CD8-positive, alpha-beta memory T cell (primary cell): ENCODE measurements at places on chromosomes 4 and X.

GRCh38 chr4:102871772-102872171, 3.0 kb downstream of the CISD2 start:
- no peak for DNase-seq

- DNase-seq = no peak
These were observed 129.3 kb upstream of the FAM9B start for GRCh38 chrX:9163214-9163709.

- no peak for DNase-seq
These were observed 109.6 kb downstream of the LDB2 start for GRCh38 chr4:16788868-16789267.

DNA sequence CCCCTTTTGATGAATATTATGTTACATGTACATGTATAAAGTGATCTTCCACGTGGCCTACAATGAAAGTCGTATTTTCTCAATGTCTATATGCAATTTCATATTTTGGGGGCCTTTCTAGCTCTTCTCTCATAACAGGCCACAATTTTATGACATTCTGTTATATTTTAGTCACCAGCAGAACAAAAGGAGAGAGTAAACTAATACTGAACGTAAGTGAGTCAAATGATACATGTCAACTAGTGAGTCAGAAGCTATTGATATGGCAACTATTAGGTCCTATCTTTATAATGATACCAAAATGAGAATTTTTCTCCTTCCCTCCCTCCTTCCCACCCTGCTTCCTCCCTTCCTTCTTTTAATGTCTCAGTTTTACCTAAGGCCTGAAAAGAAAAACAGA, 14.4 kb downstream of the GC start:
- no peak for DNase-seq

- DNase-seq = no peak
These were observed 34.1 kb downstream of the GPAT3 start for GRCh38 chr4:83569987-83570386.

GRCh38 chrX:8403988-8404387, 60.6 kb upstream of the VCX3B start:
- DNase-seq = no peak

DNA sequence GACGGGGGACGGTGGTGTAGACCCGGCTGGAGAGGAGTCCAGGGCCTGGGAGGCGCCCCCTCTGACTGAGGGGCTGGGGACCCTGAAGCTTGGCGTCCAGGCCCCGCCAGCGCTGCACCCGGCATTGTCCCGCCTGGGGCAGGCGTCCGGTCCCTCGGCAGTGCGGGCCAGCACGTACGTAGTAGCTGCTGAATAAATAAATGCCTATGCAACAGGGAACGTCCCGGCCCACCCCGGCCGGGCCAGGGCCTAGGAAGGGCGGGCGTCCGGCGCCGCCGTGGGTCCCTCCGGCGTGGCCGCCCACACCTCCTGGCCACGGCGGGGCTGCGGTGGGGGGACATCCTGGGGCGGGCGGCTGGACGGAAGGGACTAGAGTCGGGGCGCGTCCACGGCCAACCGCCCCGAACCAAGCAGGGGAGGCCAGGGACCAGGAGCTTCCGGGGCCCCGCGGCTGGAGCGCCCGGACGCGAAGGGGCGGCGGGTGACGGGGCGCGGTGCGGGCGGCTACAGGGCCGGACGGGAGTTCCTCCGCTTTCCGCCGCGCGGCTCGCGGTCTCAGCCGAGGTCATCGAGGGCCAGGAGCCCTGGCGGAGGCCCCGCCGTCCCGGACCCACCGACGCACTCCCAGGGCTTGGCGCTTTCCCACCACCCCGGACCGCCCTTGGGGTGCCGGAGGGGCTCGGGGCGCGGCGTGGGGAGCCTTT, 886 bp upstream of the WWC2 start:
- DNase-seq = peak; percentile 17

GRCh38 chr4:70637239-70637913, 8.8 kb downstream of the ENAM start:
- no peak for DNase-seq

DNA sequence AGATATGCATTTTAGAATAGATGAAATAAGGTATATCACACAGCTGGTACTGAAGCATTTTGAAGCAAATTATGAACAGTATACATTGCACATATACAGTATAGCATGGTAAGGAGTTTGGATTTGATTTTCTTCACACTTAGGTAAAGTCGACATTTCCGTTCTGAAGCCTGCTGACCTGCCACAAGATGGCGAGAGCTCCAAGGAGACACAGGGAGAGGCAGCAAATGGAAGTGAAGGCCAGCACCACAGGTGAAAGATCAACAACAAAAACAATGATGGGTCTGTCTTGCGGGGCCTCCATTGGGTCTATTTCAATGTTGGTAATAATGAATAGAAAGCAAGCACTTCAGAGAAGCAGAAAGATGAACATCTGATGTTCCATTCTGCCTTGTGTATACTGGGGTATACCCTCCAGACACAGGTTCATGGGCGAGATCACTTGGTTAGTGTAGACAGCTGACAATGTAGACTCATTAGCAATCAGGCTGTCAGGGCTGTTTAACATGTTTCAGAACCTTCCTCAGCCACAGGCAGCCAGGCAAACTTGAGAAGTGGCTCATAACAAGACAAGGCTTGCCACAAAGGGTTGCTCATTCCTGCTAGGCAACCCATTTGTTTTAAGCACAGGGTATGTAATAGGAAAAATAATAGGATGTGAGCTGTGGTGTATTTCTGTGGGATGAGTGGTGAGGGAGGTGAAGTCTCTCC, 21.4 kb upstream of the NOX1 start:
- no peak for DNase-seq

- no peak for DNase-seq
These were observed 37.3 kb downstream of the MANBA start for GRCh38 chr4:102723511-102723910.

- DNase-seq = no peak
These were observed 168.8 kb upstream of the FAM47A start for GRCh38 chrX:34300871-34301270.

GRCh38 chr4:175813821-175814220, 1.8 kb upstream of the GPM6A start:
- DNase-seq = no peak

- no peak for DNase-seq
These were observed at the start of gene CYTL1 for GRCh38 chr4:5019274-5019673. Gene CYTL1, minus strand, starts transcription at chr4:5019458. Its CDS starts 13 bp downstream, at chr4:5019445.

DNA sequence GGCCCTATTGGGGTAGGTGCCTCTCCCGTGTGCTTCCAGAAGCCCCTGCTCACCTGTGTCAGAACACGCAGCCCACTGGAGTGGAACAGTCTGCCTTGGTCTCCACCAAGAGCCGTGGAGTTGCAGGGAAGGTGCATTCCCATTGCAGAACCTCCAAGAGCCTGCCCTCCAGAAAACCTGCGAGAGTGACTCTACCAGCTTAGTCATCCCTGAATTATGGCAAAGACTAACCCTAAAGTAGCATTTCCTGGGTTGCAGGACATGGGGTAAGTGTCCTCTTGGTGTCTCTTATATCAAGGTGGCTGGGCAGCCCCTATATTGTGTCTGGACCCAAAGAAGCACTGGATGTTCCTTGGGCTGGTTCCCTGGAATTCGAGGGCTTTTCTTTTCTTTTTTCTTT, 224.6 kb downstream of the BCOR start:
- no peak for DNase-seq

- no peak for DNase-seq
These were observed 32.4 kb upstream of the HMX1 start for GRCh38 chr4:8904041-8904501.

- no peak for DNase-seq
These were observed 44.7 kb downstream of the MAML3 start for GRCh38 chr4:140109292-140109691.

GRCh38 chr4:141849367-141849766, 213.0 kb downstream of the IL15 start:
- DNase-seq = no peak

GRCh38 chr4:38696697-38697096, 32.7 kb downstream of the KLF3 start:
- no peak for DNase-seq

DNA sequence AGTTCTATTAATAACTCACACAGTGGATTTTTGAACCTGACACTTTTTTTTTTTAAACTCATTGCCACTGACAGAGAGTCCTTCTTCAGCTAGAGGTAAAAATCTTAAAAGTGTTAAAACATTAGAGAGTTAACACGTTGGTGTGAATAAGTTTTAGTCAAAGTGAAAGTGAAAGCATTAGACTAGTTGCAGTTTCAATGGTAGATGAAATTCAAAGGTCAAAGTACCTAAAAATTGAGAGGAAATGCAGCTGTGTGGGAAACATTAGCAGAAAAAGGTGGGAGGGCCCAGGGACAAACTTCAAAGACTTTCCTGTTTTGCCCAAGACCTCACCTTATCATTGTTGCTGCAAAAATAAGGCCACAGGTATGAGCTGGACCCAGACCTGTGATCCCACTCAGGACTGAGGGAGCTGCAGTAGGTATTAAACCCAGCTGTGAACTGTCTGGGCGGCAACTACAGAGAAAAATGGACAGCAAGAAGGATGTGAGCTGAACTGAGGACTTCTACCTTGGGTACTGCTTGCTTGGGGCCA, 17.6 kb upstream of the GABRA4 start:
- no peak for DNase-seq

GRCh38 chr4:85821688-85822455, 346.9 kb downstream of the ARHGAP24 start:
- DNase-seq = no peak

DNA sequence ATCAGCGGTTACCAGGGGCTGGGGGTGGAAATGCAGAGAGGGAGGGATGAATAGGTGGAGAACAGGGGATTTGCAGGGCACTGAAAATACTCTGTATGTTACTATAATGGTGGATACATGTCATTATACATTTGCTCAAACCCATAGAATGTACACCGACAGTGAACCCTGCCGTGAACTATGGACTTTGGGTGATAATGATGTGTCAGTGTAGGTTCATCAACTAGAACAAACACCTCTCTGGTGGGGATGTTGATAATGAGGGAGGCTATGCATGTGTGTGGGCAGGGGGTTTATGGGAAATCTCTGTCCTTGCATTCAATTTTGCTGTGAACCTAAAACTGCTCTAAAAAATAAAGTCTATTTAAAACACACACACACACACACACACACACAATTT, 11.5 kb downstream of the HPSE start:
- no peak for DNase-seq

DNA sequence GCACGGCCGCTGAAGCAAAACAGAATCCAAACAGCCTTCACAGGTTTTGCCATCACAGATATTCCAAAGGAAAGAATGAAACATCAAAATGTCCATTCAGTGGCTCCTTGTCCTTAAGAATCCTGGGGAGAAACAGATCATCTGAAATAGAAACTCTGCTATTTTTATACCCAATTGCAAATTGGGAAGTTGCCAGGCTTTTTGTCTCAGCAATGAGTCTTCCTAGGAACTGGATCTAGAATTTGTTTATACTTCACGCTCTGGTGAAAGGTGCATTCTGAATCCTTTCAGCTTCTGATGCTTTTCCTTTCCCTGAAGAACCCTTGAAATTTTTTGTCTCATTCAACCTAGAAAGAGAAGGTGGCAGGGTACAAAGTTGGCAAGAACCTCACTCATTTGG, 218.9 kb downstream of the FBXW7 start:
- no peak for DNase-seq

DNA sequence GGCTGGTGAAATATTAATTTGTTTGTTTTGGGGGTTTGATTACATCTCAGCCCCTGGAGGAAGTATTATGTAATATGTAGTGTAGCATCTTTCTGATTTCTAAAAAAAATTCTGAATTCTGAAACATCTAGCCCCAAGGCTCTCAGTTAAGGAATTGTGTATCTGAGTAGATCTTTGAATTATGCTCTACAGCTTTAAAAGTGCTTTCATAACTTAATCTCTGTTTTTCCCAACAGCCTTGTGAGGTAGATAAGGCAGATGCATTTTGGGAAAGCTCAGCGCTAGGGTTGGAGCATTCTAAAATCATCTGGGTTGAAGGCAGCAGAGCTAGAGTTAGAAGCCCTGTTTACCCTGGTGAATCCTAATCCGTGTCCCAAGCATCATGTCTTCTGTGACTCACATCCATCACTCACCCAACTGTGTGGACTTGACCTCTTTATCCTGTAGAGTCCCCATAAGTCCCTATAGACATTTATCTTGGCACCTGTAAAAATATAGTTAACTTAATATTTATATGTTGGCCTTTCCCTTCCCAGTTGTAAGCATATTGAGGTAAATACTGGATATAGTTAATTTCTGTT, 49.8 kb downstream of the FNIP2 start:
- no peak for DNase-seq
